ENCODE measurements at places on chromosomes 3 and 15. TPM values are rescaled to one million over a fixed set of nuclear protein-coding genes. Genes with fewer than 3 reads are reported as not detected.

DNA sequence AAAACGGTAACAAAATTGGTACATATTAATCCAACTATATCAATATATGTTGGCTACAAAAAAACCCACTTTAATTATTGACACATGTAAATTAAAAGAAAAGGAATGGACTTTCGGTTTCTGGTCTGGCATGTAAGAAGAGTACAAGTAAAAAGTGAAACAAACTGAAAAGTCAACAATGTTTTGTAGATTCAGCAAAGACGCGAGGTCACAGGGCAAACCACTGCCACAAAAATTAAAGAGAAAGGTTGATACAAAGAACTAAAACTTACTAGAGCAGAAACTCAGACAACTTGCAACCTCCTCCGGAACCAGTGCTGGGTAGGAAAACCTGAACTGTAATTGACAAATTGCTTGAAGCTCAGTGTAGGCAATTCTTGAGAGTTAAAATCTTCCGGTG, 110.6 kb upstream of the ARPP21 start:
- DNase-seq = no peak

Gene SLC9C1
- polyA plus RNA-seq = not detected

Gene LSAMP
- 24.1 TPM for polyA plus RNA-seq

Gene GNAT1
- polyA plus RNA-seq = not detected

GRCh38 chr3:171225708-171226107, 199.2 kb upstream of the SLC2A2 start:
- DNase-seq = no peak
